ENCODE measurements at places on chromosomes 5 and 9. TPM values are rescaled to one million over a fixed set of nuclear protein-coding genes. Genes with fewer than 3 reads are reported as not detected.

GRCh38 chr5:96236051-96236450 is 197.0 kb downstream of the PCSK1 start:
- no peak for DNase-seq

The IL5 gene
- total RNA-seq: not detected

The IL4 gene
- not detected for total RNA-seq

The PCDHB11 gene
- 6.0 TPM for total RNA-seq

DNA sequence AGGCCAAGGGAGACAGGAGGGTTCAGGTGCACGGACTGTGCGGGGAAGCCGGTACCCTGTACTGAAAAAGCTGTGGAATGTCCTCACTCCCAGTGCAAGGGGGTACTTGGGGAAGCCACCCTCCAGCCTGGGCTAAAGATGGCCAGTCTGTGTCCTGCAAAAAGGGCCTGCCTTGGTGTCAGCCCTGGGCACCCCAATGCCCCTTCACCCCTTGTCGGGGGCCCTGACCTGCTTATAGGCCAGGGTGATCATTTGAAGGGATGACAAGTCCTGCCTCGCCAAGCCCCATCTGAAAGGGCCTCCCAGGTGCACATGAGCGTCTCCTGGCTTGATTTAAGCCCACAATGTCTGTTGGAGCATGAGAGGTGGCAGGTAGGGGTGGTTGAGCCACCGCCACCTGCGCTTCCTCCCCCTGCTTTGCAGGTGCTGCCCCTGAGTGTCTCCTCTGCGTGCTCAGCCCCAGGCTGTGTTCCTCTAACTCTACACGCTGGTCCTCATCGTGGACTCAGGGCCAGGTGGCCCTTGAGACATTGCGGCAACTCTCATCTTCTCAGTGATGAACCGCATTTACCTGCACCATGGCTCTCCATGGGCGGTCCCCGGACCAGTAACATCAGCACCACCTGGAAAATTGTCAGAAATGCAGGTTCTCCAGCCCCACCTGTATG is 97.0 kb downstream of the ANKRD33B start:
- no peak for DNase-seq

The PDE6A gene
- total RNA-seq: not detected

- no peak for DNase-seq
Observed at GRCh38 chr9:132409828-132410528, at the start of gene CFAP77. TSS of gene CFAP77 (plus strand) at chr9:132410211. CDS start at chr9:132410272, 61 bp downstream.

DNA sequence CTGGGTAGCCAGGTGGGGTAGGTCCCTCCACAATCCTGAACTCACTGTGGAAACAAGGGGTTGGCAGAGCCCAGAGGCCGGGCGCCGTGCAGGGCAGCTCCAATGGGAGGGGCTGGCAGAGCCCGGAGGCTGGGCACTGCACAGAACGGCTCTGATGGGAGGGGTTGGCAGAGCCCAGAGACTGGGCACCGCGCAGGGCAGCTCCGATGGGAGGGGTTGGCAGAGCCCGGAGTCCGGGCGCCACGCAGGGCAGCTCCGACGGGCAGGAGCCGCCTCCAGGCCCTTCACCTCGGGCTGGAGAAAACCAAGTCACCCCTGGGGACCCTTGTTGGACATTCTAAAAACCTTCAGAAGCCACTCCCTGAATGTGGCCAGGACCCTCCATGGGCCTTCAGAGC is 9.3 kb downstream of the NACC2 start:
- no peak for DNase-seq

DNA sequence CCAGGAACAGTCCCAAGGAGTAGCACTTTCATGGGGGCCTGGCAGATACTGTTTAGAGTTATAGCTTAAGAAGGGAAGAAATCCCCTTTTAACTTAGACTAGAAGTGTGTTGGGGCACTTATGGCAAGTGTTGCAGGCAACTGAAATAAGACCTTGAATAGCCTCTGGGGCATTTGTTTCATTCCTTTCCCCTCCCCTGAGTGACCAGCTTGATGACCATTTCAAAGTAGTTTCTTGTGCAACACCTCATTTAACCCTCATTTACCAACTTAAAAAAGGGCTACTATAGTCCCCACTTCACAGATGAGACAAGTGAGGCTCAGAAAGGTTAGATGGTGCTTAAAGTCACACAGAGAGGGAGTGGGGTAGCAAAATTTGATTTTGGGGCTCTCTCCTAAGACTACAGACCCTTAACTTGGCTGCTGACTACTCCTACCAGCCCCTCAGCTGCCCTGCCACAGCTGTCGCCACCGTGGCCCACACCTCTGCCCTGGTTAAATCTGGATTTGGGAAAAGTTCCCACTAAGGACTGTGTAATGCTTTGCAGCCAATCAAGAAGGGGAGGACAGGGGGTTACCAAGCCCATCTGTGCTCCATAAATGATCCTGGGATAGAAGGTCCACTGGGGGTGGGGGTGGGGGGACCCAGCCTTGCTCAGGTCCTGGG is 5.5 kb downstream of the PDLIM4 start:
- no peak for DNase-seq

The IFNE gene
- total RNA-seq: not detected

DNA sequence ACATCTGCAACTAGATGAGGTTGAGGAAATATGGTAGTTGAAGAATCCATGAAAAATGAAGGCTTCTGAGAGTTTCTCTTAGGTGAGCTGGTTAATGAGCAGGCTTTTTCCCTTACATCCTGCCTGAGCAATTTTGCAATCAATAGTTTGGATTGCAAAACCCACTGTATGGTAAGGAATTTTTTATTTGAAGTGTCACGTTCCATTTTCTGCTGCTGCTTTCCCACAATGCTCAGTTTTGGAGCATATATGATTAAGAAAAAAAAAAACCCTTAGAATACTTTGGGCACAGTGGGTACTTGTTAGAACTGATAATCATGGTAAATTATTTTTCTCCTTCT is 144.2 kb downstream of the PCSK1 start:
- no peak for DNase-seq

DNA sequence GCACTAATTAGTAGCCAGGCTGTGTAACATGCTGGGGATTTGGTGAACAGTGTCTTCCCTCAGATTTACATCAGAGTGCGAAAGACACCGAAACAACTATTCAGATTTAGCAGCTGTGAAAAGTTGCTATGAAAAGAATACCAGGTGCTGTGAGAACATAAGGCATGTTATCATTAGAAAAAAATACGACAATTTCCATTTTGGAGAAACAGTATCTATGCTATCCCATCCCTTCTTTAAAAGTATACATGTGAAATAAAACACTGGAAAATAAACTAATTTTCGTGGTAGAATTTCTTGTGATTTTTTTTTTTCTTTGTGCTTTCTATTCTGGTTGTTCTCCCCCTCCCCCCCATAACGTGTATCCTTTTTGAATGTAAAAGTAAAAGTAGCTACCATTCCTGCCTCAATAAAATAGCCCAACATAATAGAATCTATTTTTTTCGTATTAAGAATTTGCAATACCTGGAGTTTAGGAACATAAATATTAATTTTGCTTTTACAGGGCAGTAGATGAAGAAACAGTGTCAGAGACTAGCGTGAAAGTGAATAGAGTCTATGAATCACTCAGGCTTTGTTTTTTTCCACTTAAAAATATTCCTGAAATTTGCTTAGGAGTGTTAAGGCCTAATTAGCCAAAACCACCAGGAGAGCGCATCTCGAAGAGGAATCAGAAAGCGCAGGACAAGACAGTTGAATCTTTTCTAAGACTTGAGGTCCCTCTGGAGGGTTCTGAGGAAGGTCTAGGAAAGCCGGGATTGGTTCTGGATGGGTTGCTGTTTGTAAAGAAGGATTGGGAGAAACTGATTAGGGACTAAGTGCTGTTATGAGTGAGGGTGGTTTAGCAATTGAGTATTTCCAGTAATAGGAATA is 813 bp upstream of the SLU7 start:
- DNase-seq: no peak

DNA sequence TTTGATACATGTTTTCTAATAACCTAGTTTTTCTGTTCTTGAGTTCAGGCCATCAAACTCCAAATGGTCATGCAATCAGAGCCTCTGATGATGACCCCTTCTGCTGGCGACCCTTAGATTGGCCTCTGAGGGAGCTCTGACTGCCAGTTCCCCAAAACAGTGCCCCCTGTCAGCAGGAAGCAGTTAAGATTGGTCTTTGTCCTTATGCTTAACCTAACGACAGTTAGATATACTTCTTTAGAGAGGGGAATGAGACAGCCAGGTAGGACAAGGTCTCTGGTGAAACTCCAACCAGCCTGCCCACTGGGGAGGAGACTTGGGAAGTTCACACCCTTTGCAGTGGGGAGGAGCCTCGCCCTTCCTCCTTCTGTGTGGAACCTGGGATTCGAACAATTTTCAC is 390.4 kb upstream of the KIF2A start:
- no peak for DNase-seq

DNA sequence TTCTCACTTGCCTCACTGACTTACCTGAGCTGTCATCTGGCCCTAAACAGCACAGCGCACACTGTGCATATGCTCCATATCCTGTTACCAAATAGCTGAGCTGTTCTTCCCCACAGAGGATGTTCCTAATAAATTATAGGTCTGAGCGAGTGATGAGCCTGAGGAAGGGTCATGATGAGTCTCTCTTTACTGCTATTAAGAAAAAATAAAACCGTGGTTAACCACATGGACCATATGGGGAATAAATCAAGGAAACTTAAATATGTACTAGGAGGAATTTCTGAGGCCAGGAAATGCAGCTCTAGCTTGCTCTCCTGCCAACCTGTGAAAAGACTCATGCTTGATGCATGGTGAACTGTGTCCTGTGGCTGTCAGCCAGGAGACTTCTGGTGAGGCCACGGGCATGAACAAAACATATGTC is 424.8 kb upstream of the DMAC1 start:
- DNase-seq: no peak

DNA sequence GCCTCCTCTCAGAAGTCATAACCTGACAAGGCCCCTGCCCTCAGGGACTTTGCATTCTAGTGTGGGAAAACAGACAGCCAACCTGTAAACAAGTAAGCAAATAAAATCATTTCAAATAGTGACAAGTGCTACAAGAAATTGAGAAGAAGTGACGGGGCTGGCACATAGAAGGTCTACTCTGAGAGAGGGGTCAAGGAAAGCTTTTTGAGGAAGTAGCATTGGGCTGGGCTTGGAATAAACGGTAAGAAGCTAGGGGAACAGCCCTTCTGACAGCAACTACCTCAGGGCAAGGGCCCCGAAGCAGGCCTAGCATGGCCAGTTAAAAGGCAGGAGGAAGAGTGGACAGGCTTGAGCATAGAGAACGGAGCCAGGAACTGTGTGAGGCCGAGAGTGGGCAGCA is 4.8 kb upstream of the SLC2A8 start:
- DNase-seq: no peak

The ZNF189 gene
- total RNA-seq: 20.4 TPM

- no peak for DNase-seq
Observed at GRCh38 chr9:123637945-123638634, 282.1 kb downstream of the CRB2 start.

GRCh38 chr9:121210536-121210935 is 8.9 kb upstream of the RAB14 start:
- DNase-seq: no peak

GRCh38 chr5:133382661-133383579 is 229.4 kb downstream of the FSTL4 start:
- DNase-seq: no peak

- no peak for DNase-seq
Observed at GRCh38 chr9:94668928-94669729, 29.8 kb upstream of the FBP1 start.

GRCh38 chr5:93644760-93645159 is 61.7 kb downstream of the NR2F1 start:
- DNase-seq: no peak

DNA sequence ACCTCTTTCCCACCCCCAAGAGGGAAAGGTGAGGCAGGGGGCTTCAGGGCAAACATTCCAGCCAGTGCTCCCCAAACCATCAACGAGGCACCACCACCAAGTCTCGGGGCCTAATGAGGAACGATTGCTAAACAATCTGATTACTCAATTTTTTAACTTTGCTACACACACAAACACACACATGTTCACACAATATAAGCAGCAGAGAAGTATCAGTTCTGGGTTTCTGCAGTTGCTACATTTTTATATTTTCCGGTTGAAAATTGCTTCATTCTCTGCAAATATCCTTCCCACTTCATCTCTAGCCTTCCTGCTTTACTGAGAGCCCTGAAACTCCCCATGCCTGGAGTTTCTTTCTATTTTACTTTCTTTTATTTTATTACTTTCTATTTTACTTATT is 60.2 kb downstream of the FEM1C start:
- no peak for DNase-seq

- no peak for DNase-seq
Observed at GRCh38 chr9:69599232-69599971, 72.8 kb downstream of the APBA1 start.

The FOXD4 gene
- not detected for total RNA-seq

The DAB2 gene
- total RNA-seq: 162 TPM

DNA sequence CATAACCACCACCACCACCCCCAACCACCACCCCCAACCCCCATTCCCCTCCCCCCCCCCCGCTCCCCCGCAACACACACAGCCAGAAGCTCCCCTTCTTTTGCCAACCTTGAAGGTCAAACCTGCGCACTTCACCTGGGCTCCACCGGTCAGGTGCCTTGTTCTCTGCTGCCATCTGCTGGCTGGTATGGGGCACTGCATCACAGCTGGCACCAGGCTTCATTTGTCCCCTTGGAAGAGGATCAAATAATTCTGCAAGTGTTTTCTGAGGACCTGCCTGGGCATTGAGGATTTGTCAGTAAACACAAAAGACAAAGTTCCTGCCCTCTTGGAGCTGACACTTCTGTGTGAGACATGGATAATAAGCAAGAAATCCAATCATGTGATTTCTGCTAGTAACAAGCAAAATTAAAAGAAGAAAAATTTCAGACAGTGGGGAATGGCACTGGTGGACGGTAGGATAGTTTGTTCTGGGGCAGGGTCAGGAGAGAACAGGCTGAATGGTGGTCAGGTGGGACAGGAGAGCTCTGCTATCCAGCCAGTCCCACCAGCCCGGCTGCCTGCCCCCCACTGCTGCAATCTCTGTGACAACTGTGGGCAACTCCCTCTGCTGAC is 55.6 kb upstream of the LMX1B start:
- no peak for DNase-seq

DNA sequence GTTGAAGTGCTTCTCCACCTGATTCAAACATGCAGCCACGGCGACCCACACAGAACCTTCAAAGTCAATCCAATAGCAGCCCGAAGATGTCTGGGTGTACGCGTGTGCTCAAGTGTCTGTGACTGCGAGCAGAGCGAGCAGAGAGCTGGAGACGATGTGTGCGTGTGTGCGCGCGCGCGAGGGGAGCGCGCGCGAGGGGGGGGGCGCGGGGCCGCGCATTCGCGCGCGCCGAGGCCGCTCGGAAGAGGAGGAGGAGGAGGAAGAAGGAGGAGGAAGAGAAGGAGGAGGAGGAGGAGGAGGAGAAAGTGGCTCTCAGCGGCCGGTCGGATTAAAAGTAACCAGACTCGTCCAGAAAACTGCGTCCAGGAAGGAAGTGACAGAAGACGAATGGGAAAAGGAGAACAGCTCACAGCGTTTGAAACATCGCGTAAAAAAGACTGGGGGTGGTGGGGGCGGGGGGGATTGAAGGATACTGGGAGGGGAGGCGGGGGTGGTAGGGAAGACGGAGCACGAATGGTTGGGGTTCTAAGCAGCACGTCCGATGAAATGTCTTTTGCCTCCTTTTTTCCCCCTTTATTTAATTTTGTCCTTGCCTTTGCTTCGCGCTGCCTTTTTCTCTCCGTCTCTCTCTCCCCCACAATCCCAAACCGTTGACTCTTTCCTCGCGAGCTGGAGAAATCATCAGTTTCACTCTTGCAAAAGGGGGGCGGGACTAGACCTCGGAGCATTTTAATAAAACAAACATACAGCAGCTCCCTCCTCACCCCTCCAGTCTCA is at the start of gene MEF2C:
MEF2C (minus strand) TSS at position 126 of the 777 bp plus-strand sequence. CDS start 59,396 bp downstream, outside the sequence.
- DNase-seq: peak; percentile 37

The RMRP gene
- total RNA-seq: 5,543 TPM
